ENCODE measurements at places on chromosomes 13 and 19. TPM values are rescaled to one million over a fixed set of nuclear protein-coding genes. Genes with fewer than 3 reads are reported as not detected.

The NTN5 gene
- 0.52 TPM for total RNA-seq

The VSTM2B gene
- total RNA-seq: not detected

The PDX1 gene
- total RNA-seq: not detected

The PLPP2 gene
- 4.2 TPM for total RNA-seq

The TTYH1 gene
- total RNA-seq: 2.2 TPM

The ZNF442 gene
- 3.6 TPM for total RNA-seq

The SIPA1L3 gene
- 20.9 TPM for total RNA-seq

The LILRA6 gene
- total RNA-seq: 14.8 TPM

The ACER1 gene
- not detected for total RNA-seq
